T47D (cell line): ENCODE measurements at places on chromosomes 6 and 20.

GRCh38 chr20:53550280-53551187, 43.1 kb downstream of the ZNF217 start:
- DNase-seq: no peak

DNA sequence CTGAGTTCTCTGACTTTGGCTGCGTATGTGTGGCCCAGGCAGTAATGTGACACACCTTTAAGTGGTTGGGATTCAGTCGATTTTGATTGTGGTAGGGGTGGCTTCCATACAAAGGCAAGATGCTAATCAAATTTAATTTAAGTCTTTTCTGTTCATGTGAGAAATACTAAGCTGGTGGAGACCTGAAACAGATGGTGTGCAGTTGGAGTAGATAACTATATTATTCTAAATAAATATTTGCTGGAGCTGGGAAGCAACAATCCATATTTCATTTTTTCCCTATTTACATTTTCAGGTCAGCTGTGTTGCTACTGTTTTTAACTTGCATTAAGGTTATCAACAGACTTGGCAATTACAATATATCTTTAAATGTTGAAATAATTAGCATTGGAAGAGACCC, 67.4 kb upstream of the C20orf144 start:
- DNase-seq: no peak

DNA sequence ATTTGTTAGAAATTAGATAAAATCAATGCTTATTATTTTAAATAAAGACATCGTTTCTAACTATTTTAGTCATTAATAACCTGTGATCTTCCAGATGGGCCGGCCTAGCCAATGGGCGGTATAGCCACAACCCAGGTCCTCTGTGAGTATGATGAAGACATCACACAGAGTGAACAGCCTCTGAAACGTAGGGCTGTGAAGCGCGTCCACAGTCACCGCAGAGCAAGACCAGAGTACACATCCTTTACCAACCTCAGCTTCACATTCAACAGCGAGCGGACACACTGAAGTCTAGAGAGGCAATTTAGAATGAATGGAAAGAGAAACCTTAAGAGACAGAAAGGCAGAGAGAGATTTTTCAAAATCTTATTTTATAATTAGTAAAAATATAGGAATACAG, 125.0 kb upstream of the RPS6KA2 start:
- no peak for DNase-seq

DNA sequence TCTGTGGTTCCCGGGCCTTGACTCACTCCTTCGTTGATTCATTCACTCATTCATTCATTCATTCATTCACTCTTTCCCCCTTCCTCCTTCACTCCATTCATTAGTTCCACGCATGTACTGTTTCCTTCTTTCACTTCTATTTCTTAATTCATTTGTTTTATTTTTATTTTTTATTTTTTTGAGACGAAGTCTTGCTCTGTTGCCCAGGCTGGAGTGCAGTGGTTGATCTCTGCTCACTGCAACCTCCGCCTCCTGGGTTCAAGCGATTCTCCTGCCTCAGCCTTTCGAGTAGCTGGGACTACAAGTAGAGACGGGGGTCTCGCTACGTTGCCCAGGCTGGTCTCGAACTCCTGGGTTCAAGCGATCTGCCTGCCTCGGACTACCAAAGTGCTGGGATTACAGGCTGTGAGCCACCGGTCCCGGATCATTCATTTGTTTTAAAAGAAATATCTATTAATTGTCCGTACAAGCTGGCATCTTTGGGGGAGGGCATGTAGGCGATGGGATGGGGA, 427 bp upstream of the NFKBIE start:
- no peak for DNase-seq
